ENCODE measurements at places on chromosomes 5 and 9.

- no peak for DNase-seq
These were observed 97.5 kb downstream of the EBF1 start for GRCh38 chr5:159002171-159002570.

DNA sequence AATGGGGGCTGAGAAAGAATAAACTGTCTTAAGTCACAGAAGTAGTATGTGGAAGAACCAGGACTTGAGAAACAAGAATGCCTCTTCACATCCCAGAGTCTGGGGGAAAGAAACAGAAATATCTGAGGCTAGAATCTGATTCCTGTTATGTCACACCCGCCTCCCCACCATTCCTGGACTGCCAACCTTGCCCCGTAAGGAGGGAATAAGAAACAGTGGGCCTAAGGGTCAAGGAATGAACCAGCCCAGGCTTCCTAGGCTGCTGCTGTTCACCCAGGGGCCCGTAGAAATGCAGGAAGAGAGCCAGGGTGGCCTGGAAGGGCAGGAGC is 4.3 kb downstream of the PCDH1 start:
- no peak for DNase-seq

- DNase-seq, result no peak
These were observed 184.3 kb downstream of the DAB2IP start for GRCh38 chr9:121835587-121836365.

DNA sequence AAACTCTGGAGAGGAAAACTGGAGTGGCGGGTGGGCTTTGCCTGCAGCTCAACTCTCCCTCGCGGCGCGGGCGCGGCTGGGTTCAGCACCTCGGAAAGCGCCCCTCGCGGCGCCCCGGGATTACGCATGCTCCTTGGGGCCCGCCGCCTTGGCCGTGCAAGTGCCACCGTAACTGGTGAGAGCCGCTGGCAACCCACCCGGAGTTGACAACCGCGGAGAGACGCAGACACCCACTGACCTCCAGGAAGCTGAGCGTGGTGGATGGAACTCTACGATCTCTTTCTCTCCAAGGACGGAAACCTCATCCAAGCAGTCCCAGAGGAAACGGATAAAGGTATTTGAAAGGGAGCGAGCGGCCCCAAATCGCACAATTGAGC is 194 bp upstream of the RXFP3 start:
- DNase-seq, result peak; percentile 69

DNA sequence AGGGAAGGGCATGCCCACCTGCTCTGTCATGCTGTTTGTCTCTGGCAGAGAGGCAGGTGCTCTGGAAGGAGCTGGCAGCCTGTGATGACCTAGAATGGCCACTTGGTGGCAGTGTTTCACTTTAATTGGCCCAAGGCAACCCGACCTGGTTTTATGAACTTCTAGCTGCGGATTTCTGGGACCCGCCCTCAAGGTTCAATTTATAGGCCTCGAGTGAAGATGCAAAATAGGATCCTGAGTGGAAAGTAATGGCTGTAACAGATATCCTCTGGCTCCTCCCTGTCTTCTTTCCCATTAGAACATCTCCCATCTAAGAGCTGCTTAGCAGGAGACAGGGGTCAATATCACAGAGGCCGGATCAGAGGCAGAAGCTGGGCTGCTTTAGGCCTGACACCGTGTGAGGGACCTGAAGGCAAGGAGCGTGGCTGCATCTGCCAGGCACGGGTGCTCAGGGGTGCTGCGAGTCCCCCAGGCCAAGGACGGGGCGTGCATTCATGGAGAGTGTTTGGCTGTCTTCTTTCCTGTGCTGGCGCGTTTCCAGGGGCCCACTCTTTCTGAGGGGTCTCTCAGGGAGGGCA is 56.7 kb upstream of the SLC28A3 start:
- peak; percentile 76 for DNase-seq

DNA sequence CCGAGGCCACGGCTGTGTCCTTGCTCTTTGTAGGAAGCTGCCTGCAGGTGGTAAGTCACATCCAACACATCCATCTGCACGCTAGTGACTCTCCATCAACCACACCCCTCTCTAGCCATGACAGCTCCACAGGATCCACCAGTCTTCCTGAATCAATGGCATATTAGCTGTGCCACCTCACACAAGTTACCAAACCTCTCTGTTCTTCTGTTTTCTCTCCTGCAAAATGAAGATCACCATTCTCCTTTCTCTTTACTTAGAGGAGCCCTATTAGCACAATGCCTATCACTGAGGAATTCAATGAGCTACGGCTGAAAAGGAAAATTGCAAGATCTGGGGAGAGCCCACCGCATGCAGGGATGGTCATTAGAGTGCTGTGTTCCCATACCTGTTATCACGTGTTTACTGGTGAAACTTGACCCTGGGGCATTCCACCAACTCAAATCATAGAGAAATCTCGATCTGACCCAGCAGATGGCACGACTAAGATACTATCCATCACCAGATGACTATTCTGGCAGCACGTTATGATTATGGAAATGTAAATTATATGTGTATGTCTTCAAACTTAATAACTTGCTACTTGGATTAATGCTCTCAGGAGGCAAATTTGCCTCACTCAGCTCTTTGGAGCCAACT is 20.9 kb downstream of the WHRN start:
- no peak for DNase-seq

DNA sequence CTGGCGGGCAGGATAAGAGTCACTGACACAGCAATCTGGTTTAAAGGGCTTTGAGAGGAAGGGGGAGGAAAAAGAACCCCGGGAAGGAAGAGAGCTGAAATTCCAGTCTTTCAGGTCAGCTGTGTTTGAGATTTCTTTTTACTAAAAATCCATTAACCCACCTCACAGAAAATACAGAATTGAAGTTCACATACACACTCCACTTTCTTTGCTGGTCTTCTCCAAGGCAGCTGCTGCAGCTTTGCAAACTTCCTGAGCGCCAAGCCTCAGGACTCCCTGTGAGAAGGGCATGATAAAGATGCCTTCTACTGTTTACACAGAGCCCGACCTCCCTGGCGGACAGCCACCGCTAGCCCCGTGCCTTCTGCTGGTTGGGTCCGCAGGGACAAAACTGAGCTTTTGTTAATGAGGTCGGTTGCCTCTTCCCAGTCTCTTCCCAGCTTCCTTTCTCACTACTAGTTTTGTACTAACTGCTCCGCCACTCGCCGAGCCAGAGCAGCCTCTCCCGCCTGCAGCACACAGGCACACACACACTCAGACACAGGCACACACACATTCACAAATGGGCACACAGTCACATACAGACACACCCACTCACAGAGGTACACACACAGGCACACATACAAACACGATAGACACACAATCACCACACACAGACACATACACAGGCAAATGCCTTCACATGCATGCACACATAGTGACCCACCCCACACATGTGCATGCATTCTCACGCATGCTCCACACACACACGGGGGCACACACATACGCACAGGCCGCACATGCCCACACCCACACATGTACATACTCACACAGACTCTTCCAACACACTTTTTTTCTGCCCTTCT is at the start of gene FREM1:
Gene FREM1, minus strand, starts transcription at position 468 of the 845 bp plus-strand sequence. CDS start 41,451 bp downstream, outside the sequence.
- DNase-seq, result no peak

GRCh38 chr5:129125819-129126218 is 31.3 kb downstream of the ISOC1 start:
- DNase-seq, result no peak

DNA sequence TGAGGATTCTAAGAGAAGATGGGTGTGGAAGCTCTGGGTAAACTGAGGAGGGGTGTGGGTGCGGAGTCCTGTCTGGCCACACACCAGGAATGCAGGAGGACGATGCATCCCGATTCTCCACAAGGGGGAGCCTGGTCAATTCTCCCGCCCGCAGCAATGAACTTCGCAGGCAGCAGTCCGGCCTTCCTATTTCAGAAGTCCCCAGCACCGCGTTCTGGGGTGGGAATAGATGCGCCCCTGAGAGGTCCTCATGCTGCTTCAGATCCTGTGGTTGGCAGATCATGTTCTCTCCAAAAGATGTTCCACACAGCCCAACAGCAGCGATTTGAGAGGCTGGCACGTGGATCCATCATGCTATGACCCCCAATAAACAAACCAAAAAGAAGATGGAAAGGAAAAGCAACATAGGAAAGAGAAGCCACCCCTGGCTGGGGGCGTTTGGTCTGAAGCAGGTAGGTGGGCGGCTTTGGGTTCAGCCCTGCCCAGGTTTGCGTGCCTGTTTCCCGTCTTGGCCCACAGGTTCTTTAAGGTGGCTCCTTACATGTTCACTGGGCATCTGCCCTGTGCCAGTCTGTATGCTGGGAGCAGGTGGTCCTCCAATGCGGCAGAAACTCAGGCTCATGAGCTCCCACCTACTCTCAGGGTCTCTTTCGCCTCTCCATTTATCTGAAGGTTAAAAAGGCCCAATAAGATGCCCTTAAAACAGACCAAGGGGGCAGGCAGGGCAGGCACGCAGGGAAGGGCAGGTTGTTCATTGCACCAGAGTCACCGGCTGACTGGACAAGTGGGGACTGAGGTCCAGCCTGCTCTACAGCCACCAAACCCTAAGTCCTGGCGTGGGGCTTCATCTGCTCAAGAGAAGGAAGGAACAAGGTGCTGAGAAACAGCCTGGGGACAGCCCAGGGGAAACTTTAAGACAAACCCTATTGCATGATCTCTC is 171.6 kb downstream of the PAX5 start:
- peak; percentile 11 for DNase-seq

- no peak for DNase-seq
These were observed 730.0 kb downstream of the MAT2B start for GRCh38 chr5:164235300-164235891.

- DNase-seq, result no peak
These were observed 164.6 kb downstream of the FBXO4 start for GRCh38 chr5:42089705-42090104.

DNA sequence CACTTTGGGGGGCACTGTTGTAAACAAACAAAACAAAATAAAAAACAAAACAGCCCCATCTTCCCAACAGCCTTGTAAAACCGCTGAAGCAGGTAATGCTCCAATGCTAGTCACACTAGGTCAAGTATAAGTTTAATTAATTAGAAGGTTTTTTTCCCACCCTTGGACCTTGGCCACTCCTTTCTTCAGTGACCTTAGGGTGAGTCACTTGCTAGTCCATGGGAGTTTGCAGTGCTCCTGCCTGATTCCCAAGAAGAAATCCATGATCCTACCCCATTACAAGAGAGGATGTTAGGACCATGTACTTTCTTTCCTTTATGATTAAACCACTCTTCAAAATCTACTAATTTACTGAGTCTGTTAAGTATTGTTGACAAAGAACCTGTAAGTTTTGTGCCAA is 192.2 kb upstream of the CDKN2B start:
- no peak for DNase-seq

- no peak for DNase-seq
These were observed 26.7 kb downstream of the ADAMTS6 start for GRCh38 chr5:65455064-65455463.

DNA sequence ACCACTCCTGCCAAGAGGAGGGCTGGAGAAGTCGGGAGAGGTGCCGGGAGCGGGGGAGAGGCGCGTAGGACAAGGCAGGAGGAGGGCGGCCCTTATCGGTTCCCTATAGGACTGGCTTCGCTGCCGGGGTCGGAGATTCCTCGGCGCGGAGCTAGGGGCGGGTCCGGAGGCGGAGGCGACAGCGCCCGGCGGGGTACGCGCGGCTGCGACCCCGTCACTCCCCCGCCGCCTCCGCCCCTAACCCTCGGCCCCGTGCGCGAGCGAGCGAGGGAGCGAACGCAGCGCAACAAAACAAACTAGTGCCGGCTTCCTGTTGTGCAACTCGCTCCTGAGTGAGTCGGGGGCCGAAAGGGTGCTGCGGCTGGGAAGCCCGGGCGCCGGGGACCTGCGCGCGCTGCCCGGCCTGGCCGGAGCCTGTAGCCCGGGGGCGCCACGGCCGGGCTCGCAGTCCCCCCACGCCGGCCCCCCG is 2.0 kb downstream of the GLIS3 start:
- DNase-seq, result peak; percentile 57

DNA sequence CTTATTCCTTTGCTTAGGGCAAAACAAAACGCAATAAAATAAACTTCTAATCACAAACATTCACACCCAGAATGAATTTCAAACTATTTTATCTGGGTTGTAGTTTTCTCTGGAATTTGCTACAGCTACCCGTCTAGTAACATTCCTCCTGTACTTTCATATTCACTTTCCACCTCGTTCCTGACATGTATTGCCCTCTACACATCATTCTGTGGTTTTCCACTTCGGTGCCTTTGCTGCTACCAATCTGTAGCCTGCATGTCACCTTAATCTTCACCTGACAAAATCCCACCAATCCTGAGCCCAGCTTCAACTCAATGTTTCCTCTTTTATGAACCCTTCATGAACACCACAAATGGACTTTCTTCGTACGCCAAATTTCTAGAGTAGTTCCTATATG is 694.1 kb upstream of the C9orf72 start:
- no peak for DNase-seq

DNA sequence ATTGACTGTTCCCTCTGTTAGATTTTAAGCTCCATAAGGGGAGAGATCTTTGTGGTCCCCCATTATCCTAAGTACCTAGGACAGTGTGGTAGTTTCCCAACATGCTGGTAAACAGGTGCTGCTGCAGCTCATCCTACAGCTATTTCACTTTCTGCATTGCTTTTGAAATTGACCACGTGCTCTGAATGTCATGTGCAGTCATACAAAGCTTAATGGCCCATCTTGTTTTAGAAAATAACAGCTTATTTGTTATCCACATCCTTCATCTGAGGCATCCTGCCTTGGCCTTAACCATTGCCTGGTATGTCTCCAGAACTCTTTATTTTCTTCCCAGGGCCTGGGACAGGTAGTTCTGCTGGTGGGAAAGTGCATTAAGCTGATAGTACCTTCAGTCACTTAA is 14.7 kb downstream of the PIK3R1 start:
- DNase-seq, result no peak

GRCh38 chr9:128732576-128732975 is 8.6 kb upstream of the ZDHHC12 start:
- DNase-seq, result no peak

GRCh38 chr9:89984214-89984613 is 379.4 kb downstream of the GADD45G start:
- DNase-seq, result no peak

DNA sequence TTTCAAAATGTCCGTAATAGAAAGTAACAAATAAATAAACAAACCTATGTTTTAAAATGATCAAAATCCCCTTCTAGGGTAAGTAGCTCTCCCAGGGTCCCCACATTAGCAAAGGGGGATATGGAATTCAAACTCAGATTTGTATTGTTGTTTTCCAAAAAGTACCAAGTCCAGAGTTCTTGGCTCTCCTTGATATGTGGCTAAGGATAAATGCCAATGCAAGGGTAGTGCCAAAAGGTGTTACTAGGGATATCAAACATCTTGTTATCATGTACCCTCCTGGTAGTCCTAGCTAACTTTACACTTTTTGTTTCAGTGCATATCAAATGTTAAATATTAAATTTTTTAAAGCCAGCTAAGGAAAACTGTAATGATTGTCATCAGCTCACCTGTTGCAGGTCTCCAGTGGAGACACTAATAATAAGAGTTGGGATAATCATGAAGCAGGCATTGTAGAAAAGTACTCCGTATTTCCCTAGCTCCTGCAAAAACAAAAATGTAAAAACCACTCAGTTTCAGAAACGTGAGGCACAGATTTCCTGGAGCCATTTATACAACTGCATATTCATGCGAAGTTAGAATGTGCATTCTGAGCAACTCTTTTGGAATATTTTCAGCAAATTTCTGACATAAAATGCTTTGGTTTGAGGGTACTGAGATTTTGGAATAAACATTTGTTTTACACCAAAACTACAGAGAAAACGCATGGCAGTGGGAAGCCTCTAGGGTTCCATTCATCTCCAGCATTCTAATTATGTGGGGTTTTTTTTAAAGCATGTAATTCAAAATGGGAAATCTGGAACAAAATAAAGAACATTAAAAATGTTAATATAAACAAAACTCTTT is 39.8 kb downstream of the SLC35D2 start:
- DNase-seq, result no peak
